Effector memory CD8-positive, alpha-beta T cell (primary cell): ENCODE measurements at places on chromosomes 12 and 14.
A peak's percentile ranks its signal among the peaks of the same experiment; 100 is the strongest.

GRCh38 chr12:124527861-124528561 lies 39.4 kb downstream of the NCOR2 start:
- H3K27me3 ChIP-seq, result no peaks in the 10 kb centered on the region
- no peak overlapping the region for H3K27ac ChIP-seq
- peaks cover 3% of the 10 kb centered on the region for H3K36me3 ChIP-seq
- H3K4me1 ChIP-seq, result peaks cover 24% of the 10 kb centered on the region

DNA sequence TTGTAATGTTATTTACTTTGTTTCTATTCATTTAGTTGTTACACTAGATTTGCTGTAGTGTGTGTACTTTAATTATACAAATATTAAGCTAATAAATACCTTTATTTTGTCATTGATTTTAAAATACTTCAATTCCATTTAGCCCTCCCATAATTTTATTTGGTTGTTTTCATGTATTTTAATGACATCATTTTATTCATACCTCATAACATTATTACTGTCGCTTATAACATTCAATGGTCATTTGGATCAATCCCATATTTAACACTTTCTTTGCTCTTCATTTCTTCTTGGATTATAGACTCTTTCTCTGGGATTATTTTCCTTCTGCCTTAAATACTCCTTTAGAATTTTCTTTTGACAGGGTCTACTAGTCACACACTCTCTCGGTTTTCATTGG lies 86.6 kb upstream of the CAND1 start:
- H3K27me3 ChIP-seq, result peaks cover 52% of the 10 kb centered on the region
- DNase-seq, result no peak
- no peaks in the 10 kb centered on the region for H3K36me3 ChIP-seq
- no peak overlapping the region for H3K4me3 ChIP-seq
- H3K4me1 ChIP-seq, result no peaks in the 10 kb centered on the region

DNA sequence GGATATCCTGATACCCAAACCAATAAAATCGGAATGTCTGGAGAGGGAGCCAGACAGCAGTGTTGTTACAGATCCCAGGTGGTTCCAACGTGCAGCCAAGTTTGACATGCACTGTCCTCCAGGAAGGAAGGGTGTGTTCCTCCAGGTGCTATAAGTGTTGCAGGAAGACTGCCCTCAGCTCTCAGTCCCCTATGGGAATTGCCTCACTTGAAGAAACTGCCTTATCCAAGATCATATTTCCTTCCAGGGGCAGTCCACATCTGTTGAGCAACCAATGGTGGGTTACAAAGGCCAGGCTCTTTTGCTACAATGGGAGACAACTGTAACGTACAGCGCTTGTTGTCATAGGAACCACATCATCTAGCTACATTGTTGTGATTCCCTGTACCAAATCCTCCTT lies 13.3 kb upstream of the FBXW8 start:
- no peaks in the 10 kb centered on the region for H3K36me3 ChIP-seq
- H3K4me3 ChIP-seq, result no peak overlapping the region
- H3K27me3 ChIP-seq, result peaks cover 40% of the 10 kb centered on the region
- no peak overlapping the region for H3K27ac ChIP-seq
- no peak for DNase-seq

DNA sequence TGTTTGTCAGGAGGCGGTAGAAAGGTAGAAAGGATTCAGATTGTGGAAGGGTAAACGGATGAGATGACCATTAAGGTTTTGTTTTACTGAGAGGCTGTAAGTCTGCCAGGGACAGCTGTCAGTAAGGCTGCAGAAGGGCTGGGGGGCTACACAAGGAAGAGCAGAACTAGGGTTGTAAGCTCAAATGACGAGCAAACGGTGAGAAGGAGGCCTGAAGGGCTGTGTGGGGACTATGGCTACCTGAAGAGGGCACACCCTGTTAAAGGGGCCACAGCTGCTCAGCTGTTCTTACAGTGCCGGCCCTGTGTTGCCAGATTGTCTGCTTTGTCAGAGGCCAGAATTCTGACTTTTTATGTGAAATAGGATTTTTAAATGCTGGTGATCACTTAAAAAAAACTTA lies 19.1 kb downstream of the VASH1 start:
- peaks cover 12% of the 10 kb centered on the region for H3K4me1 ChIP-seq
- no peaks in the 10 kb centered on the region for H3K36me3 ChIP-seq
- H3K4me3 ChIP-seq, result no peak overlapping the region
- H3K27ac ChIP-seq, result peak overlapping the region; percentile 49

DNA sequence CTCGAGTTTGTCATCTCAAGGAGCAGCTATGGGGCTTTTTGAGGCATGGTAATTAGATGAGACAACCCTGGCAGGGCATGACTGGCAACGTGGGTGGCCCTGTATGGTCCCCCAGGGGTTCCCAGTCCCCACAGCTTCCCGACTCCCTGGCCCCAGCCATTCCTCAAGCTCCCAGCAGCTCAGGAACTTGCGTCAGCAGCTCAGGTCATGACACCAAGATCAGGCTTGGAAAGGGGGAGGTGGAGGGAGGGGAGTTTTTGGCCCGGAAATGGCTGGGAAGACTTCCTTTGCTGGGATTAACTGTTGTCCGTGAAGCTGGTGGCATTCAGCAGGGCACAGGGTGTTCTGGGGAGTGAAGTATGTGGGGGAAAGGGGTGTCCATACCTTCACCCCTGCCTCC lies 10.4 kb upstream of the NRIP2 start:
- no peak overlapping the region for H3K4me3 ChIP-seq
- no peaks in the 10 kb centered on the region for H3K27me3 ChIP-seq
- no peak overlapping the region for H3K27ac ChIP-seq
- no peaks in the 10 kb centered on the region for H3K4me1 ChIP-seq
- H3K36me3 ChIP-seq, result peaks cover 16% of the 10 kb centered on the region

DNA sequence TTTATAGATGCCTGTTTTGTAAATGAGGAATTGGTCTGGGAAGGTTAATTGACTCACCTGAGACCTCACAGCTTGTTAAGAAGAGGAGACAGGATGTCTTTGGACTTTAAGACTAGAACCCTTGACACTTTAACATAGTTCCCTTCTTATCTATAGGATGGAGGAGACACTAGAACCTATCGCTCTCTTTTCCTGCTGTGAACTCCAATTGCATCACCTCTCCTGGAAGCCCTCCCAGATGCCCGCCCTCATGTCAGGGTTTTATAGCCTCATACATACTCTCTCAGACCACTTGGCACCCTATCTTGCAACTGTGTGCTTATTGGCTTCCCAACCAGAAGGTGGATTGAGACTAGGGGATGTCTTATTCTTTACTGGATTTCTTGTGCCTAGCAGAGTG lies 2.5 kb upstream of the CTDSP2 start:
- H3K4me1 ChIP-seq, result peaks cover 19% of the 10 kb centered on the region
- H3K27me3 ChIP-seq, result peaks cover 30% of the 10 kb centered on the region
- DNase-seq, result no peak

- no peaks in the 10 kb centered on the region for H3K36me3 ChIP-seq
- peak overlapping the region; percentile 19 for H3K27ac ChIP-seq
- H3K27me3 ChIP-seq, result no peaks in the 10 kb centered on the region
- H3K4me3 ChIP-seq, result no peak overlapping the region
- DNase-seq, result no peak
Observed at GRCh38 chr14:92456215-92457015, 57.2 kb upstream of the RIN3 start.

DNA sequence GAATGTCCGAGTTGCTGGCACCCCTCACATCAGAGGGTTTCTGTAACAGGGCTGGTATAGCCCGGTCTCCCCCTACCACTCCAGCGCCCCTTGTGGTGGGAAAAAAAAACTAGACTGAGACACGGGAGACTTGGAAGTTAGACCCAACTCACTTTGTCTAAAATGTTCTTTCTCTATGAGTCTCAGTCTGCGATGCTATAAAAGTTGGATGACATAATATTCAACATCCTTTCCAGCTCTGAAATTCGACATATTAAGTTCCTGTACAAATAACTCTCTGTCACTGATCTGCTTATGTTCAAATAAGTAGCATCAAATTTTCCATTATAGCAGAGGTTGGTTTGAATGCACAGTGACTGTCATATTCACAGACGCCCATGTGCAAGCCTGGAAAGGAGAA lies 25.7 kb upstream of the TC2N start:
- H3K36me3 ChIP-seq, result peaks cover 3% of the 10 kb centered on the region
- H3K4me1 ChIP-seq, result peaks cover 58% of the 10 kb centered on the region
- H3K4me3 ChIP-seq, result no peak overlapping the region
- peak; percentile 46 for DNase-seq

DNA sequence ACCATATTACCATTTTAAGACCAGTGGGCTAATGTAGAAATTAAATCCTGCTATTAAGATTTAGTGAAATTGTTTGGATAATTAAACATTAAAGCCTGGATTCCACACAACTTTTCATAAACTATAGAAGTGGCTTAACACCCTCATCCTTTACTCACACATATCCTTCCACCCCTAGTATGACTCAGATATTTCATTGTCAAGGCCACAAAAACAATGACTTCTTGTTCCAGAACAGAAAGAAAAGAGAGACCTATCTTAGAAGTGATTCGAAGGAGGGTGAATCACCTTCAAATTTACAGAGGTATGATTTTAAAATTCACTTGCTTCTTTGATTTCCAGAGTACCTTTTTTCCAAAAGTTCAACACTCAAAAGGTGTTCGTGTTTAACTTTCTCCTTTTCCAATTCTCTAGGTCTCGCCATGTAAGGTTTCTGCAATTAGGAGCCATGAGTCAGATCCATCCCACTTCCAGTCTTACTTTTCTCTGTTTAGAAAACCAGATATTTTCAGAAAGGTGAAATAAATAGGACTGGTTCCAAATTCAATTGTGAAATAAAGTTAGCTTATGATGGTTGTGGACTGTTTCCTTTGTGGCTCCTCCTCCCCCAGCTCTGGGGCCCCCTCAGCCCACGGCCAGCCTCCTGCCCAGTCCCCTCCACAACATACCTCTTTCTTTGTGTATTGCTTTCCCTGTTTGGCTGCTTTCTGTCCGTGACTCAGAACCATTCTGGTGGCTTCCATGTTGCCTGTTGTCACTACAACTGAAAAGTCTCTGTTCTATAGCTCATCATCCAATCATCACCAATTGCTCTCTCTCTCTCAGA lies 24.6 kb upstream of the MGP start:
- peak overlapping the region; percentile 27 for H3K27ac ChIP-seq
- DNase-seq, result no peak
- peaks cover 3% of the 10 kb centered on the region for H3K4me1 ChIP-seq

- no peak overlapping the region for H3K4me3 ChIP-seq
- no peaks in the 10 kb centered on the region for H3K36me3 ChIP-seq
- DNase-seq, result no peak
Observed at GRCh38 chr14:83827383-83827782, 1702.6 kb upstream of the FLRT2 start.

DNA sequence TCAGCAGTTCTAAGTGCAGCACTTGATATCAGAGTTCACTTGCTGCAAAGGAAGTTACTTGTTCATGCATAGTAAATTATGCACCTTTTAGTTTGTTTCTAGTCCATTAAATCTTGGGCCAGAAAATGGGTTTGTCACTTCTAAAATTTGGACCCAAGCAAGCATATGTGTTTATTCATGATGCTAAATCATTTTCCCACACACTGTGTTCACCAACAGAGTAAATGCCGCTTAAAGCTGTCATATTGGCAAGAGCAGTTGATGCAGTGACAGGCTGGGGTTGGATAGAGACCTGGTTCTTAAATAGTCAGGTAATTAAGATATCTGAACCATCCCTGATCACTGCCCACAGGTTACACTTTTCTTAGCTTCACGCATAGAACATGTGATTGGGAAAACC lies 409.7 kb downstream of the EGLN3 start:
- no peaks in the 10 kb centered on the region for H3K4me1 ChIP-seq
- H3K4me3 ChIP-seq, result no peak overlapping the region
- H3K27me3 ChIP-seq, result no peaks in the 10 kb centered on the region
- no peaks in the 10 kb centered on the region for H3K36me3 ChIP-seq
- no peak overlapping the region for H3K27ac ChIP-seq
- DNase-seq, result no peak

- H3K4me1 ChIP-seq, result peaks cover 13% of the 10 kb centered on the region
- peaks cover 18% of the 10 kb centered on the region for H3K36me3 ChIP-seq
- no peak overlapping the region for H3K4me3 ChIP-seq
- no peak for DNase-seq
Observed at GRCh38 chr14:89702876-89703200, 251.7 kb downstream of the EFCAB11 start.

- H3K4me3 ChIP-seq, result no peak overlapping the region
- H3K36me3 ChIP-seq, result no peaks in the 10 kb centered on the region
- no peak overlapping the region for H3K27ac ChIP-seq
- no peaks in the 10 kb centered on the region for H3K4me1 ChIP-seq
- H3K27me3 ChIP-seq, result no peaks in the 10 kb centered on the region
Observed at GRCh38 chr12:45674181-45674977, 55.1 kb upstream of the ARID2 start.

DNA sequence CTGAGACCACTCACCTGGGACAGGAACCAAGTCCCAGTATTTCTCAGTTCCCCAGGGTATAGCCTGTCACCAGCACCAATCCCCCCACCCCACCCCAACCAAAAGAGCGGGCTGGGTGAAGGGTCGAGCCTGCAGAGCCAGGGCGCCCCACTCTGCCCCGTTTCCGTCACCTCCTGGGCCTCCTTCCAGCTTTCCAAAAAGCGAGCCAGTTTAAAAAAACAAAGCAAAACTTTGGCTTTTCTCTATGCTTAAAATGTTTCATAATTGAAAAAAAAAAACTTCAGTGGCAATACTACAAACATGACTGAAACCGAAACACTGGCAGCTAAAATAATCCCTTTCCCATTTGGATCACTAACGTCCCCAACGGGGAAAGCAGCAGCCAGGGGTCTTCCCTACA lies 7.5 kb downstream of the CAMKK2 start:
- H3K27me3 ChIP-seq, result no peaks in the 10 kb centered on the region
- peaks cover 14% of the 10 kb centered on the region for H3K36me3 ChIP-seq
- no peak overlapping the region for H3K4me3 ChIP-seq
- no peak overlapping the region for H3K27ac ChIP-seq
- no peak for DNase-seq
- H3K4me1 ChIP-seq, result peaks cover 7% of the 10 kb centered on the region

GRCh38 chr14:56170877-56171422 lies 52.7 kb downstream of the PELI2 start:
- H3K27ac ChIP-seq, result peak overlapping the region; percentile 36
- peaks cover 4% of the 10 kb centered on the region for H3K36me3 ChIP-seq
- no peaks in the 10 kb centered on the region for H3K27me3 ChIP-seq
- DNase-seq, result no peak
- H3K4me1 ChIP-seq, result peaks cover 30% of the 10 kb centered on the region

DNA sequence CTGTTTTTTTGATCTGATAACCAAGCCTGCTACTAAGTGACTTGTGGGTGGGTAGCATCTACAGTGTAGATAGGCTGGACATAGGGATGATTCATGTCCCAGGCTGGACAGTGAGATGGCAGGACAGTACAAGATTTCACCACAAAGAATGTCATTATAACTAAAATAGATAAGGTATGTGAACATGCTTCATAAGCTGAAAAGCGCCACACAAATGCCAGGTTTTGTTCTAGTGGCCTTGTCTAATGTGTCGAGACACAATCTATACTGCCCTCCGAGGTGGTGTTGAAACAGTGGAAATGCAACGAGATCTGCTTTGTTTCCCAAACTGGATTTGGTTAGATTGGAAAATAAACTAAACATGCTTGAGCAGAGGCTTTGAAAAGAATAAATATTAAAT lies 4.4 kb downstream of the LGALS3 start:
- peaks cover 14% of the 10 kb centered on the region for H3K4me1 ChIP-seq
- H3K4me3 ChIP-seq, result no peak overlapping the region
- H3K27ac ChIP-seq, result no peak overlapping the region
- DNase-seq, result no peak
- H3K36me3 ChIP-seq, result peaks cover 4% of the 10 kb centered on the region

- no peak for DNase-seq
- no peak overlapping the region for H3K4me3 ChIP-seq
- peaks cover 46% of the 10 kb centered on the region for H3K27me3 ChIP-seq
- H3K27ac ChIP-seq, result no peak overlapping the region
- no peaks in the 10 kb centered on the region for H3K36me3 ChIP-seq
- no peaks in the 10 kb centered on the region for H3K4me1 ChIP-seq
Observed at GRCh38 chr14:99724939-99725773, 41.1 kb downstream of the CYP46A1 start.
